ENCODE measurements at places on chromosomes 16 and 17.

DNA sequence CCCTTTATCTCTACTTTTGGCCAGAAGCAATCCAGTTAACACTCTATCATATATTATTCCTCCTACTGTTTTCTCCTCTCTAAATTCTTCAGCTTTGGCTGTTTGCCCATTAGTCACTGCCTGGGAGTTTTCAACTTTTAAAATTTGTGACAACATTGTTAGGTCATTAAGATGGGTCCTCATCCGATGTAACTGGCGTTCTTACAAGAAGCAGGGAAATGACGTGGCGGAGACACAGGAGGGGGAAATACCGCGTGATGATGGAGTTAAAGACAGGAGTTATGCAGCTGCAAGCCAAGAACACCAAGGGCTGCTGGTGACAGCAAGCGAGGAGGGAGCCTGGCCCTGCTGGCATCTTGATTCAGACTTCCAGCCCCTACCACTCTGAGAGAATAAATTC, 34.8 kb upstream of the CPHXL start:
- no peak for DNase-seq

- DNase-seq, result no peak
Measured at GRCh38 chr16:34648-34987, 18.8 kb downstream of the POLR3K start.

- DNase-seq, result no peak
Measured at GRCh38 chr17:76499267-76499667, 2.0 kb downstream of the RHBDF2 start.

DNA sequence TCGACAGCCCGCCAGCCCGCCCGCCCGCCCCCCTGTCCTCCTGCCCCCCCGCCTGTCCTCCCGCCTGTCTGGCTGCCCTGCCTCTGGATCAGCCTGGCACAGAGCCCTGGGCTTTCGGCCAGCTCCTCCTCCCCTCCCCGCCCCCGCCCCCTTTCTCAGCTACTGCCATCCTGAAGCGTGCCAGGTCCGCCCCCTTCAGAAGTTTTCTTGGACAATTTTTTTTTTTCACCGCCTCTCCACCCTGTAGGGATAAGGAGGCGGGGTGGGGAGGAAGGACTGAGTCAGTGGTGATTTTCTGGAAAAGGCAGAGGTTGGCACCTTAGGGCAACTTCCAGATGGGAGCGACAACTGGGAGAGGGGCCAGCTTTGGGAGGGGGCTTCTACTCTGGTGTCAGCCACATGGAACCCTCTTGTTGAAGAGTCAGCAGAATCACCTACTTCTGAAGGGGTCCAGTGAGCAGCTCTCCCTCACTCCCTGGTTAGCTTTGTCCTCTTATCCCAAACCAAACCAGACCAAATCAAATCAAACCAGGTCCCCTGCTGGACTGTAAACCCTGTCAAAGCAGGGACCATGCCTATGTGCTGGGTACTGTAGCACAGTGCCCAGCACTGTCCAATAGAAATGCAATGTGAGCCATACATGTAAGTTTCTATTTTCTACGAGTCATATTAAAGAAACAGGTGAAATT, 19.7 kb downstream of the IGF2BP1 start:
- DNase-seq, result peak; percentile 83

GRCh38 chr16:12417815-12418211, 385.9 kb downstream of the CPPED1 start:
- DNase-seq, result no peak

GRCh38 chr16:71738855-71739254, 14.4 kb upstream of the PHLPP2 start:
- DNase-seq, result no peak

DNA sequence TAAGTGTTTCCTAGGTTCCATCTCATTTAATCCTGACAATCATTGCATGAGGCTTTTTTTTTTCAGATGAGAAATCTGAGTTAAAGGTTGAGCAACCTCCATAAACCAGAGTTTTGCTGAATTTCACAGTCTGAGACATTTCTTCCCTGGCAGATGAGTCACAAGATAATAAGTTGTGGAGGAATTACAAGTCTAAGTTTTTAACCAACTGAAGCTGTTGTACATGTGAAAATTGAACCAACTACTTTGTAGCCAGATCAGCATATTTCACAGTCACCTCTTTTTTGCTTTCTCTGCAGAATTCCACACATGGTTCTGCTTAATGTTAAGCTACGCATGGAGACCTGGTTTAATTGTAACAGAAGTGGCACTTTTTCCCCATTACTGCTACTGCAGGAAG, 765.6 kb downstream of the CDH11 start:
- no peak for DNase-seq

DNA sequence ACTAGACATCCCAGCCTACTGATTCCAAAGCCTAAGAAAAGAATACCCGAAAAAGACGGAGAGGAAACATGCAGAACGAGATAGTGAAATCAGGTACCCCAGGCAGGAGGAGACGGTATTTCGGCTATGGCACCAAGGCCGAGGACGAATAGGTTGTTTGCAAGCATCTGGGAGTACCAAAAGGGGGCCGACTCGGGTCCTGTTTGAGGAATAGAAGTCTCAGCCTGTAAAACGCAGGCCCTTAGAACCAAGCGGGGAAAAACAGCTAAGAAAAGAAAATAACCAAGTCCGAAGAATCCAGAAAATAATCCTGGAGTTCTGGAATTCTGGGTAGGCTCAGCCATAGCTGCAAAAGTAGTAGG, 537 bp downstream of the SLC35B1 start:
- DNase-seq, result no peak

DNA sequence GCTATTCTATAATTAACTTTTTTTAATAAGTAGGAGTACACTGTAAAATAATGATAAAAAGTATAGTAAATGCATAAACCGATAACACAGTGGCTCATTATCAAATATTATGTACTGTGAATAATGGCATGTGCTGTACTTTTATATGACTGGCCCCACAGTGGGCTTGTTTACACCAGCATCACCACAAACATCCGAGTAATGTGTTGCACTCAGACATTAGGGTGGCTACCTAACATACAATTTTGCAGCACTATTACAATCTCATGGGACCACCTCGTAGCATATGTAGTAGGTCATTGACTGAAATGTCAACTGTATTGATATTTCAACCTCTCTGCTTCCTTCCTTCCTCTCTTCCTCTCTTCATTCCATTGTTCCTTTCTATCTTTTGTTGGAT, 51.7 kb downstream of the TBX4 start:
- no peak for DNase-seq

GRCh38 chr16:72015124-72015523, 6.6 kb downstream of the DHODH start:
- no peak for DNase-seq

DNA sequence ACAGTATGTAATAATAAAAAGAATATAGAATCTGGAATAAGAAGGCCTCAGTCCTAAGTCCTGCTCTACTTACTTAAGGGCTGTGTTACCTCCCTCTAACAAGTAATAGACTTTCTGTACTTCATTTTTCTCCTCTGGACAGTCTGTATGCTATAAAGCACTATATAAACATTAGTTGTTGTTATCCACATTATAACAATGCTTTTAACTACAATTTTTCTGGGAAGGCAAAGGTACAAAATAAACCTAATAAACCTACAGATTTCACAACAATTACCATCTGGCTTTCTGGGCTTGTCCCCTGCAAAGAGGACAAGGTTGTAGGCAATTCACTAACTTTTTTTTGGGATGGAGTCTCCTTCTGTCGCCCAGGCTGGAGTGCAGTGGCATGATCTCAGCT, 32.7 kb downstream of the RFFL start:
- no peak for DNase-seq

- no peak for DNase-seq
Measured at GRCh38 chr17:61345825-61346666, 53.6 kb upstream of the TBX2 start.
